ENCODE measurements at places on chromosomes 6 and 20. TPM values are rescaled to one million over a fixed set of nuclear protein-coding genes. Genes with fewer than 3 reads are reported as not detected.

DNA sequence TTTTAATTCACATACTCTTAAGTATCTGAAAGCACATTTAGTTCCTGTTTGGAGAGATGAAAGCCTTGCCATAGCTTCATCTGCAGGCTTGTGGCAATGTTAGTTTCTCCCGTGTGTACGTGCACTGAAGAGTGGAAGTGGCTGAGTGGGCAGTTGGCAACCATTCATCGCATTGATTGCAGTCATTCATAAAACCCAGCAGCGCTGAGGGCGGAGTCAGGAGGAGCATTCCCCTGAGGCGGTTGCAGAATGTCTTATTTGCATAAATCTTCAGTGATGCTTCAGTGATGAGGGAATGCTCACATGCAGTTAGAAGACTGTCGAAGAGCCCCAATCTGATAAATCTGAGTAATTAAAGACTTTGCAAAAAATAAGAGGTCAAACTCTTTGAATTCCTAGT, 79.1 kb downstream of the RIMS1 start:
- DNase-seq = no peak

DNA sequence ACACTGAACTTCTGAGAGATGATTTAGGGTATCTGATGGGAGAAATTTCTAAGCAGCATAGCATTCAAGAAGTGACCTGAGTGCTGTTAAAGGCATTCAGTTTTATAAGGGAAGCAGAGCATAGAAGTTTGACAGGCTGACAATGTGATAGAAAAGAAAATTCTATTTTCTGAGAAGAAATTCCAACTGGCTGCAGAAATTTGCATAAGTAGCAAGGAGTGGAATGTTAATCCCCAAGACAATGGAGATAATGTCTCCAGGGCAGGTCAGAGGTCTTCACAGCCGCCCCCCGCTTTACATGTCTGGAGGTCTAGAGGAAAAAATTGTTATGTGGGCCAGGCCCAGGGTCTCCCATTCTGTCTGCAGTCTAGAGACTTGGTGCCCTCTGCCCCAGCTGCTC, 1361.8 kb upstream of the EYS start:
- no peak for DNase-seq

- DNase-seq = no peak
Measured at GRCh38 chr6:74408844-74409243, 712.8 kb downstream of the CD109 start.

DNA sequence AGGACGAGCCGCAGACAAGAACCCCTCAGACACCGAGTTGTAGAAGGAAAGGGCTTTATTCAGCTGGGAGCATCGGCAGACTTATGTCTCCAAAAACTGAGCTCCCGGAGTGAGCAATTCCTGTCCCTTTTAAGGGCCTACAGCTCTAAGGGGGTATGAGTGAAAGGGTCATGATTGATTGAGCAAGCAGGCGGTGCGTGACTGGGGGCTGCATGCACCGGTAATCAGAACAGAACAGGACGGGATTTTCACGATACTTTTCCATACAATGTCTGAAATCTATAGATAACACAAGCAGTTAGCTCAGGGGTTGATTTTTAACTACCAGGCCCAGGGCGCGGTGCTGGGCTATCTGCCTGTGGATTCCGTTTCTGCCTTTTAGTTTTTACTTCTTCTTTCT, 226.4 kb upstream of the PLCB4 start:
- no peak for DNase-seq

GRCh38 chr6:94463306-94463705, 1043.9 kb upstream of the EPHA7 start:
- DNase-seq = no peak

The ZNF391 gene
- 0.75 TPM for total RNA-seq

The AIF1 gene
- total RNA-seq = 1.7 TPM

The ZFP57 gene
- not detected for total RNA-seq
